ENCODE measurements at places on chromosomes 13 and 19.

DNA sequence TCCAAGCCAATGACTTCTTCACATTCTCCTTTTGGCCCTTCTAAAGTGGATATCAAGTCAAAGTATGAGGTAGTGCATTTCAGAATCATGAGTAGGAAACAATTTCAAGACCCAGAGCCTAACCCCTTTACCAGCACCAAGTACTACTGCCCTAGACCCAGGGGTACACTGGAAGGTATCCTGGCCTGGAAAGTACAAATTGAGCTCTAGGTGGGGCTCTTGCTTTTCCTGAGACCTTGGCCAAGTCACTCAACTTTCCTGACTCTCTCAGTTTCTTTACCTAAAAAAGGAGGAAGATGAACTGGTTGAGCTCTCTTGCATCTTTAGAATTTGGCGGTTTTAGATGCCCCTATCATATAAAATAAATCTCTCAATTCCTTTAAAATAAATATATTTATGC lies 204.7 kb downstream of the FGF14 start:
- DNase-seq = no peak

DNA sequence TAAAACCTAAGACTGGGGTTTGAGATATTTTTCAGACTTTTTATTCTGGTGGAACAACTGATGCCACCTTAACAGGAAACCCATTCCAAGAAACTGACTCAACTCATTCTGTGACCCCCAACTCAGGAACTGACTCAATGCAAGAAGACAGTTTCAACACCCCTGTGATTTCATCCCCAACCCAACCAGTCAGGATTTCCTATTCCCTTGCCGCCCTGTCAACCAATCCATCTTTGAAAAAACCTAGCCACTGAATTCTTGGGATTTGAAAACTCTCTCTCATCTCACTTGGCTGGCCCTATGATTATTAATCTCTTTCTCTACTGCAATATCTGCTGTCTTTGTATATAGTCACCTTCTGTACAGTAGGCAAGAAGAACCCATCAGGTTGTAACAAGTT lies 1211.9 kb upstream of the ATXN8OS start:
- no peak for DNase-seq

DNA sequence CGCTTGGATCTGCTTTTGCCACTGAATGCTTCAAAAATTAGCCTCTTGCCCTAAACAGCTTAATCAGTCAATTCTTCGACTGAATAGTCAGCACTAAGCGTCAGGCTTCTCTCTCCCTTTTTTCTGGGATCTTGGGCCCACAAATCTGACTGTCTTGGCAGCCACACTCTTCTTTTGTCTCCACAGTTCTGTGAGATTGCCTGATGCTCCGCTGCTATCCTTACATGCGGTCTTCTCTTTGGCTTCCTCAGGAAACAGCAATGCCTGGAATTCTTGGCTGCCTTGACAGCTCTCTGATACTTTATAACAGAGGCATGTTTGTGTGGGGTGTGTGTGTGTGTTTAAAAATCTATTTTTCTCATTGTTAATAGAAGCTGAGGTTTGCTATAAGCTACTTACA lies 32.6 kb downstream of the ERCC5 start:
- DNase-seq = no peak

DNA sequence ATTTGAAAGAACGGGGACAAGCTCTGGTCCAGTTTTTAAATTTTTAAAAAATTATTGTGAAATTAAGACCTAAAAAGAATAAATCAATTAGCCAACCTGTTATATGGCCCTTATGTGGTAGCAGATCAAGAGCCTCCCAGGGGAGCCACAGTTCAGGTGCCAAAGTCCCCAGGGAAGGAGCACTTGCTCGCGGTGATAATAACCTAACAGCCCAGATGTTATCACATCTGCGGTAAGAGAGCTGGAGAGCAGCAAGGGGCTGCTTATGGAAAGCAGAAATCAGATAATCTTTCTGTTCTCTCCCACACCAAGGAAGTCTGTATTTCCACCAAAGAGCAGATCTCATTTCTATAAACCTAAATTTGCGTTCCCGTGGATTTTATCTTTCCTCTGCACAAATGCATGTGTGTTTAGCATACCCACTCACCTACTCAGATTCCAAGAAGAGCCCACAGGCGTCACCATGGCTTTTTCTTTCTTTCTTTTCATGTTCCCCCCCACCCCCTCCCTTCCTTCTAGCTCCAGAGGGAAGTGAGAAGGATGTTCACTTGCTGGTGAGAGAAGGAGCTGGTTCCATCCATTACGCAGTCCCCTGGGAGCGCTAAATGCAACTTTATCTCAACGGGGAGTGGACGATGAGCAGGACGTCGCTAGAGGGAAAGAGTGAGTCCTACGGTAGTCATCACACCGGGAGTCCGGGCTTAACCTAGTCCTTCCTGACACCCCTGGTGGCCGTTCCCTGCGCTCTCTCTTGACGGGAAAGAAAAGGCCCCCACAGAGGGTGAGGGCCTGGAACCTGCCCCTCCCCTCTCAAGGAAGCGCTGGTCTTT lies 1.6 kb upstream of the POU4F1 start:
- DNase-seq = no peak

DNA sequence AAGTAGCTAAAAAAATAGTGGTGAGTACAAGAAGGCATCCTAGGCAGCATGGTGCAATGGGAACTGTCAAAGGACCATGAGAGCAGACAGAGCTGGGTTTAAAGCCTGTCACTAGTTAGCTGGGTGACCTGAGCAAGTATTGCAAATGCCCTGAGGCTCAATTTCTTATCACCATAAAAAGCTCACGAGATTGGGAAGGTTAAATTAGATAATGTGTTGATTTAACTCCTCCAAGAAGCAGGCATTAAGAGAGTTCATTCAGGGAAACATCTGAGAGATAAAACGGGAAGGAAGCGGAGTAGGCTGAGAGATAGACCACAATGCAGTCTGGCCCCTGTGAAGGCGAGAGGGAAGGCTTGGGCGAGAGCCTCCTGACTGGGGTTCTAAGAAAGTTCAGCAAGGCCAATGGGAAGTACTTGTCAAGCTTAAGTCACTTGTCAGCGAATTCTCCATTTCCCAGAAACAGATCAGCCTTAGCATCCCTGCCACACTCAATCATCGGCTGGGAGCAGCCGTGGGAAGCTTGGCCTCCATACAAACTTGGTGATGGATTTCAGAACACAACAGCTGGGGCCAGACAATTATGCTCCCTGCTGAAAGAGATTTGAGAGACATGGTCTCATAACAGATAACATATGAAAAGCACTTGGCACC lies 105.5 kb downstream of the POU4F1 start:
- no peak for DNase-seq

DNA sequence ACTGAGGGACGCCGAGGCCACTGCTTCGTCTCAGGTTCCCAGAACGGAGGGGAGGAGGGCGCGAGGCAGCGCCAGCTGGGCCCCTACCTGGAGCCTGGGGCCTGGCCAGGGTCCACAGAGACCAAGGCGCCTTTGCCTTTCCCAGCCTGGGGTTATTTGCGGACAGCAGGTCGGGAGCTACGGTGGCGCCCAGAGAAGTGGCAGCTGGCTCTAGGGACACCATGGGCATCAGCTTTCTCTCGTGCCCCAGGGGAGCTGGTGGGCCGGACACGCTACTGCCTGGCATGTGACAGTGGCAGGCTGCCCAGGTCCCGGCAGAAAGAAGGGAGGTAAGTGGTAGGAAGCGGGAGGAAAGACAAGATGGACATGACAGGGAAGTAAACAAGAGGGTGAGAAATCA lies 19.0 kb downstream of the AKT2 start:
- DNase-seq = no peak

- DNase-seq = no peak
Observed at GRCh38 chr13:47858042-47859025, 142.7 kb downstream of the SUCLA2 start.

DNA sequence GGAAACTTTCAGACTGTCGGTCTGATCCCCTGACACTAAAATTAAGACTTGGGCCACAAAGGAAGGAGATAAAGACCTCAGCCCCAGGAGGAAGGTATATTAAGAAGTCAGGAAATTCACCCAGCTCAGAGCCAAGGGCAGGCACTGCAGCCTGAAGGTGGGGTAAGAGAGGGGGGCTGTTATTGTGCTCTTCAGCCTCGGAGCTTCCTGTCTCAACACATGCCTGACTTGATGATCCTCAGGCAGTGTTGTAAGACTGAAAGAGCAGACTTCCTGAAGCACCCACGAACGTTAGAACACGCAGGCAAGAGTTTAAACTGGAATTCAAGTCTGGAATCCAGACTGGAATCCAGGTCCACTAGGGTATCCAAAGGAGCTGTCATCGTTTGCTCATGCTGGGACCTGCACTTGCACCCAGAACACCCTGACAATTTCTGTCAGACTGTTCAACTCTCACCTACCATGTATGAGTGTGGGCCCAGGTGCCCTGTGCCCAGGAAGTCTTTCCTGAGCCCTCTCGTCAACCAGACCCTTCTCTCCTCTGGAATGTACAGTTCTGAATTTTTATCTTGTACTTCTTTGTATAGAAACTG lies 10.7 kb upstream of the FLT1 start:
- DNase-seq = no peak

DNA sequence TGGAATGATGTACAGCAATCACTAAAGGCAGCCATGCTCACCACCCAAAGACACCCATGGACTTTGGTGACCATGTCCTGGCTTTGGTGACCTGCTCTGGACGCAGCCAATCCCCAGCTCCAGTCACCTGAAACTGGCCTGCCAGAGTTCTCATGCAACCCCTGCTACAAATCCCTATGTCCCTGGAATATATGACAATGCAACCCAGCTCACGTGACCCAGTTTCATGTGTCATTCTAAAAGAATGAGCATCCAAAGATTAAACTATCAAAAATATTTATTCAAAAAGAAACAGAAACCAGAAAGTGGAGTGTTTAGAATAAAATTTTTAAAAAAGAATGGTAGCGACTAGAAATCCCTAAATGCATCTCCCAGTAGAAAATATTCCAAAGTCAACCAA lies 203.3 kb upstream of the IRS2 start:
- DNase-seq = no peak

DNA sequence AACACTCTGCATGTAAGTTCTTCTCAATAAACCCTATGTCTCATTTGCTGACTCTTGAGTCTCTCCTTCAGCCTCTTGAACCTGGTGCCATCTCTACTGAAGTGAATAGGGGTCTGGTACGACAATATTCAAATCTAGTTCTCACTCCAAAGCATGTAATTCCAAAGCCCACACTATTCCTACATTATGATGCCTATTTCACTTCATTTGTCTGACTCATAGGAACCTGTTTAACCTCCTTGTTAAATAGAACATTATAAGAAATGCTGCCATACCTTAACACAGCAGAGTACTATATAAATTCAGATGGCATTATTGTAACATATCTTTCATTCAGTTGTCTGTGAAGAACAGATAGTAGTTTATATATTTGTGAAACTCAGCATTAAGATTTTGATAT lies 67.1 kb downstream of the STARD13 start:
- DNase-seq = no peak

DNA sequence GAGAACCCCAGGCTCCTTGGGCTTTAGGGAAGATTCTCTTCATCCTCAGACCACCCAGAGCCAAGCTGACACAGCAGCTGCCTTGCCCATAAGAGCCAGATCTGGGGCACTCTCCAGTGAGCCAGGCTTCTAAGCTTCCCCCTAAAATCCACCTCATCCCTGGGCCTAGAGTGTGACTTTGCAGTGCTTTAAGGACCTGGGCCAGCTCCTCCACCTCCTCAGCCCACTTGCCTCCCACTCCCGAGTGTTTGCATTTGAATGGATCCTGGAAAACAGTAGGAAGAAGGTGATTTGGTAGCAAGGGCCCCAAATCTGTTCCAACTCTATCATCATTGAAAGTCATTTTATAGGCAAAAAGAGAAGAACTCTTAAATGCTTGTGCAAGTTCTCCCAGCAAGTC lies 108.7 kb upstream of the UBL3 start:
- no peak for DNase-seq

DNA sequence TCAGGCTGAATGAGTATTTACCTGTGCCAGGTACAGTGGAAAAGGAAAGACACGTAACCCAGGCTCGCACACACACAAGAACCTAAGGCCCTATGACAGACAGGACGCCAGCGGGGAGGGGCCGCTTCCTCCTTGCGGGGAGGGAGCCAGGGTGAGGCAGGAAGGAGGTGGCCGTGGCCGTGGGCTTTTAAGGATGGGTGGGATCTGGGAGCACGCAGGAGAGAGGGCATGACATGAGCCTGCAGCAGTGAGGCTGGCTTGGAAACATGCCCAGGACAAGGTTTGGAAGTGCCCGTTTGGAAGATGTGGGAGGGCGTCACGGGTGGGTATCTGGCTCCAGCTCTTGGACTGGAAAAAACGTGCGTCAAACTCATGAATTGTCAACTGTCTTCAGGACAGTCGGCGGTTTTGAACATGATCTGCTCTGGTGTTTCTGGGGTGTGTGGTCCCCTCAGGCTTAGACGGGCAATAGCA lies 20.1 kb downstream of the SH3GL1 start:
- DNase-seq = peak; percentile 18

GRCh38 chr19:31152906-31153305 lies 196.3 kb downstream of the TSHZ3 start:
- DNase-seq = no peak

DNA sequence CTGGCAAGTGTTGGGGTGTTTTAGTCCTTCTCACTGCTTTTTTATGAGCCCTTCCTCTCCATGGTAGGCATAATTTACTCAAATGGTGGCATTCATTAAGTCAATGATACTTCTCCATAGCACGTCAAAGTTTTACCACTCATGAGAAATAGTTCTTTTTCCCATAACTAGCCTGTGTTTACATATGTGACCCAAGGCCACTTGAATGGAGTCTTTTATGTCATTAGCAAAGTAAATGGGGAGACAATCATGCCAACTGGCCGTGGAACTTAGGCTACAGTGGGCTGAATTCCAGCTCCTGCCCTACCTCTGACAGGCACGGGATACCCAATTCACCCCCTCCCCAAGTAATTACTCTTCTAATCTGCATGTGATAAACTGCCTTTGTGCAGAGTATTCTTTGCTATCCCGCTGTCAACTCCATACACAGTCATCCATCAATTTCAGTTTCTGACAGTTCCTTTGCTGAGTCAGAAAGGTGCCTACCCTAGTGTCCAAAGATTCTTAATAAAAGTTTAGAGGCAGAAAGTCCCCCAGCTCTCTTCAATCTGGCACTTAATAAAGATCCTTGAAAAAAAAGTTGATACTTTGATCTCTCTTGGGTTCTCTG lies 16.9 kb downstream of the PROSER1 start:
- DNase-seq = no peak

- DNase-seq = no peak
Observed at GRCh38 chr19:11141937-11142527, 13.6 kb downstream of the SPC24 start.

DNA sequence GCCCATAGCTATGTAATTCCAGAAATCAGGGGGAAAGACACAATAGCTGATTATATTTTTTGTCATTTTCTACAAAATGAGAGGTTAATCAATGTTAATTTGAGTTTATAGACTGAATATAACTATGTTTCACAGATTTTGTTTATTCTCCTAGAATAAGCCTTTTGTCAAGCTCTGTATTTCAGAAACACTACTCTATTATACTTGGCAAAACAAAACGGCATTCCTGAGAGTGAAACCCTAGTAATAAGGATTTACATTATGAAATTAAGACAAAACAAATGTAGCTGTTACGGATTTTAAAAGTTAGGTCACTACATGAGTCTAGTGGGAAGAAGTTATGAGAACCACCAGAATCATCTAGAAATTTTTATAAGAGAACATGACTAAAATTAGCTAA lies 334.2 kb downstream of the KLF12 start:
- DNase-seq = no peak
